Mammary microvascular endothelial cell (primary cell): ENCODE measurements at places on chromosomes 5 and 9. TPM values are rescaled to one million over a fixed set of nuclear protein-coding genes. Genes with fewer than 3 reads are reported as not detected.

DDX31 gene
- total RNA-seq: 9.9 and 11.7 TPM in 2 replicates

SLC45A2 gene
- total RNA-seq: not detected in 2 replicates

SH3GLB2 gene
- 41.3 and 46.2 TPM in 2 replicates for total RNA-seq

PCDHA3 gene
- 0.20 TPM in 1 of 2 replicates, not detected in the other for total RNA-seq

LCN15 gene
- total RNA-seq: 1.6 TPM in 1 of 2 replicates, not detected in the other

DEPDC1B gene
- total RNA-seq: 17.4 and 19.1 TPM in 2 replicates

FAM200C gene
- total RNA-seq: 2.3 and 4.3 TPM in 2 replicates

NR5A1 gene
- not detected in 2 replicates for total RNA-seq

INSL6 gene
- not detected in 2 replicates for total RNA-seq

PTGR1 gene
- 53.3 and 54.8 TPM in 2 replicates for total RNA-seq

S1PR3 gene
- 25.5 and 25.9 TPM in 2 replicates for total RNA-seq

RAB14 gene
- total RNA-seq: 27.1 and 27.2 TPM in 2 replicates

SFXN1 gene
- total RNA-seq: 53.6 and 87.4 TPM in 2 replicates

PTGS1 gene
- total RNA-seq: 0.59 and 1.5 TPM in 2 replicates

TMEM171 gene
- 16.9 and 17.6 TPM in 2 replicates for total RNA-seq

PCDHA7 gene
- 0.20 TPM in 1 of 2 replicates, not detected in the other for total RNA-seq

WDR31 gene
- total RNA-seq: 0.79 and 0.80 TPM in 2 replicates

MVB12B gene
- total RNA-seq: 4.3 and 5.2 TPM in 2 replicates

RGMB gene
- total RNA-seq: 22.1 and 24.4 TPM in 2 replicates

IGFBPL1 gene
- total RNA-seq: not detected in 2 replicates

PHF24 gene
- not detected in 2 replicates for total RNA-seq

RNF208 gene
- total RNA-seq: not detected in 2 replicates

CDK5RAP2 gene
- total RNA-seq: 24.7 and 28.2 TPM in 2 replicates

TRPM3 gene
- total RNA-seq: 0.05 TPM in 1 of 2 replicates, not detected in the other

CARD6 gene
- 21.7 and 23.8 TPM in 2 replicates for total RNA-seq

TUT7 gene
- total RNA-seq: 10.7 and 11.2 TPM in 2 replicates

GPR151 gene
- total RNA-seq: not detected in 2 replicates

RMRP gene
- 1,920 and 1,967 TPM in 2 replicates for total RNA-seq

GPRIN1 gene
- 8.8 and 10.0 TPM in 2 replicates for total RNA-seq

LIX1 gene
- not detected in 2 replicates for total RNA-seq

CRB2 gene
- not detected in 2 replicates for total RNA-seq

DCP2 gene
- 11.5 and 21.4 TPM in 2 replicates for total RNA-seq

ANKRD18A gene
- total RNA-seq: not detected in 2 replicates

SPATA31D4 gene
- not detected in 2 replicates for total RNA-seq

ABO gene
- total RNA-seq: not detected in 2 replicates

PCDHB11 gene
- not detected in 2 replicates for total RNA-seq

SPINK7 gene
- not detected in 2 replicates for total RNA-seq

INSL4 gene
- not detected in 2 replicates for total RNA-seq

IFNA21 gene
- not detected in 2 replicates for total RNA-seq

MLLT3 gene
- total RNA-seq: 3.4 and 8.3 TPM in 2 replicates

UBQLN1 gene
- total RNA-seq: 105 and 107 TPM in 2 replicates

STRBP gene
- 7.2 and 9.7 TPM in 2 replicates for total RNA-seq

WDR36 gene
- total RNA-seq: 26.4 and 34.4 TPM in 2 replicates

TAF7 gene
- total RNA-seq: 44.8 and 50.7 TPM in 2 replicates

TRIM7 gene
- 13.6 and 16.6 TPM in 2 replicates for total RNA-seq

CTXN3 gene
- not detected in 2 replicates for total RNA-seq

ADGRD2 gene
- not detected in 2 replicates for total RNA-seq

PCDHGB6 gene
- 0.73 and 1.2 TPM in 2 replicates for total RNA-seq

SLC36A3 gene
- total RNA-seq: not detected in 2 replicates

KIF2A gene
- total RNA-seq: 36.4 and 38.4 TPM in 2 replicates

SLCO4C1 gene
- not detected in 2 replicates for total RNA-seq

BTNL8 gene
- total RNA-seq: not detected in 2 replicates

TSLP gene
- 0.13 TPM in 1 of 2 replicates, not detected in the other for total RNA-seq

DMRT2 gene
- not detected in 2 replicates for total RNA-seq

SLC34A3 gene
- total RNA-seq: not detected in 2 replicates

CD72 gene
- not detected in 2 replicates for total RNA-seq
